HFFc6 (cell line): ENCODE measurements at places on chromosomes 16 and 17. TPM values are rescaled to one million over a fixed set of nuclear protein-coding genes. Genes with fewer than 3 reads are reported as not detected.

DNA sequence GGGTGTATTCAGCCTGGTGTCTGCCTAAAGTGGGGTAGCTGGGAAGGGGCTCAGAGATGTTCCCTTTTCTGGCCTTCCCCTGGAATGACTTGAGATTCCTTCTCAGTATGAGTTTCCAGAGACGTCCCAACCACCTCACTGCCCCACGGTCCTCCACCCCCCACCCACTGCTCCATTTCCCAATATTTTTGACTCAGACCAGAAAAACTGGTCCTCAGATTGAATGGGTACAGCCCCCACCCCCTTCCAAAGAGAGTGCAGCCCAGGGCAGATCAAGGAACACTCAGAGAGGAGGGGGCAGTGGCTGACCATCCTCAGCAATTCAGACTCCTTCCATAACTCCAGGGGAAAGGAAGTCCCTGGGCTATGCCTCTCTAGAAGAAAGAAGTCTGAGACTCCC lies 3.2 kb downstream of the ACLY start:
- H3K27me3 ChIP-seq: peaks cover 3% of the 10 kb centered on the region
- H3K27ac ChIP-seq: peak overlapping the region; percentile 73
- peak overlapping the region; percentile 97 for H3K4me3 ChIP-seq
- H3K4me1 ChIP-seq: peaks cover 74% of the 10 kb centered on the region
- peaks cover 37% of the 10 kb centered on the region for H3K36me3 ChIP-seq
- DNase-seq: no peak

DNA sequence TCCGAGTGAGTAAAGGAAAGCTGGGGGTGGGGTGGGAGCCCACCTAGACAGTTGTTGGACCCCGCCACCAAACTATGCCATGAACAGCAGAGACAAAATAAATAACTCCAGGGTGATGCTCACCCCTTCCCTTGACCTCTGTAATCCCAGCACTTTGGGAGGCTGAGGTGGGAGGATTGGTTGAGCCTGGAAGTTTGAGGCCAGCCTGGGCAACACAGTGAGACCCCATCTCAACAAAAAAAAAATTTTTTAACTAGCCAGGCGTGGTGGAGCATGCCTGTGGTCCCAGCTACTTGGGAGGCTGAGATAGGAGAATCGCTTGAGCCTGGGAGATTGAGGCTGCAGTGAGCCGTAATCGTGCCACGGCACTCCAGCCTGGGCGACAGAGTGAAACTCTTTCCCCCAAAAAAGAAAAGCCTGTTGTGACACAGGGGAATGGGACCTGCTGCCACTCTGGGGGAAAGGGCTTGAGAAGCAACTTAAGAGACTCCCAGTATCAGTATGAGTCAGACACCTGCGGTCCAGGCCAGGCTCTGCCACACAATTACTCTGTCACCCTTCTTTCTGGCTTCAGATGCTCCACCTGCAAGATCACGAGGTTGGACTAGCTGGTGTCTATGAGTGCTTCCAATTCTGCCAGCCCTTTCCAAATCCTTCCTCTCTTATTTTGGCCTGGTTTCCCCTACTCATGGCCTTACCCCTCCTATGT lies 5.0 kb downstream of the SGCA start:
- peak overlapping the region; percentile 25; the same call in 1 of the 2 replicates for H3K4me3 ChIP-seq
- peaks cover 15% of the 10 kb centered on the region for H3K36me3 ChIP-seq
- H3K4me1 ChIP-seq: peaks cover 41% of the 10 kb centered on the region
- H3K27ac ChIP-seq: peak overlapping the region; percentile 42
- peaks cover 68% of the 10 kb centered on the region for H3K27me3 ChIP-seq

DNA sequence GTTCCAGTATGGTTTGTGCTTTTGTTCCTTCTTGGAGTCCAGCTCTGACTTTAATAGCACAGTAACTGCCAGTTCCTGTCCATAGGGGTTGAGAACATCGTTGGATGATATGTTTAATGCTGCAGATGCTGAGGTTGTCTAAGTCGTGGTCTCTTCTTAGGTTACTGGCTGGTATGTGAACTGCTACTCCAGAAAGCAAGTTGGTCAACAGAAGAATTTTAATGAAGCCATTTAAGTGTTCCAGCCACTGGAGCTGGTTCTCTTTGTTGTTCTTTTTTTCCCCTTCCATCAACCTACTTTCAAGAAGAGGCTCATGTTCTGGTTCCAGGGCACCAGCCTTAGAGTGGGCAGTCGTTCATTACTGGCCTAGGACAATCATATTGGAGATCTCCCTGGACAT lies 140.3 kb upstream of the TBX2 start:
- H3K27ac ChIP-seq: no peak overlapping the region; the same call in 1 of the 2 replicates
- peaks cover 38% of the 10 kb centered on the region for H3K4me1 ChIP-seq
- H3K27me3 ChIP-seq: no peaks in the 10 kb centered on the region
- H3K4me3 ChIP-seq: no peak overlapping the region

The TBC1D3B gene
- 0.85 and 1.6 TPM in 2 replicates for total RNA-seq

- peak overlapping the region; percentile 93 for H3K4me3 ChIP-seq
- no peak for DNase-seq
- H3K27me3 ChIP-seq: no peaks in the 10 kb centered on the region
- no peaks in the 10 kb centered on the region; the same call in 1 of the 2 replicates for H3K36me3 ChIP-seq
Observed at GRCh38 chr17:30599428-30600059, 122.3 kb downstream of the GOSR1 start.

- H3K27ac ChIP-seq: no peak overlapping the region
- no peaks in the 10 kb centered on the region for H3K27me3 ChIP-seq
- DNase-seq: no peak
- peaks cover 12% of the 10 kb centered on the region; the same call in 1 of the 2 replicates for H3K36me3 ChIP-seq
- peaks cover 21% of the 10 kb centered on the region for H3K4me1 ChIP-seq
- H3K4me3 ChIP-seq: no peak overlapping the region
Observed at GRCh38 chr17:48113201-48113676, 5.7 kb downstream of the SNX11 start.
